ENCODE measurements at places on chromosomes 1 and 21.

- no peak for DNase-seq
Observed at GRCh38 chr1:234313171-234313570, 60.1 kb upstream of the COA6 start.

GRCh38 chr1:90291431-90292216, 296.7 kb downstream of the ZNF326 start:
- no peak for DNase-seq

DNA sequence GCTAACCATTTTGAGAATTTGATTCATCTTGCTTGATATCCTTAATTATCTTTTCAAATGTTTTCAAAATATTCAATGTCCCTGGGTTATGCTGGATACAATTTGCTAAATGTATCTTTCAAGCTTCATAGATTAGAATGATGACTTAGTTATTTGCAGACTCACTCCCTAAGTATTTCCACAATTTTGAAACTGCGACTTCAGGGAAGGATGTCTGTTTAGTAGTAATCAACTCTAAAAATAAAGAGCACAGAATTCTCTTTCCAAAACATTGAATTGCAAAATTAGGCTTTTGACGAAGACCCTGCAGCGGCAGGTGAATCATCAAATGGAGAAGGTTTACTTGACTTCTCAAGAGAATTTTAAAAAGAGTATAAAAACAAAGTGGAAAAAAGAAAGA, 14.2 kb downstream of the RGS1 start:
- no peak for DNase-seq

GRCh38 chr1:27602462-27603308, 1.3 kb downstream of the AHDC1 start:
- peak; percentile 41 for DNase-seq

DNA sequence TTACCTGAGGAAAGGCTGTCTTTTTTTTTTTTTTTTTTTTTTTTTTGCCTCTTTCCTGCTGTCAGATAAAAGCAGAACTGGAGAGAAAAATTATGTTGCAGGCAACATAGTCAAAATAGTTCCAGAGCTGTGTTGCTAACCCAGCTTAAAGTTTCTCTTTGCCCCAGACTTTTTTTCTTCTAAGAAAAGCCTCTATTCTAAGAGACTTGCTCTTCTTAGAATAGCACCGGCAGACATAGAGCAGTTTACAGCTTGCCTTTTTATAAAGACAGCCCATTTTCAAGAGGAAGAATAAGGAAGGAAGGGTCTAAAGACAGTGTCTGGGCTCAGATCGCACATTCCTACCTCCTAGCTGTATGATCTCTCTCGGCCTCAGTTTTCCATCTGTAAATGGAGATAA, 88.7 kb downstream of the TENT5C start:
- no peak for DNase-seq

- peak; percentile 87 for DNase-seq
Observed at GRCh38 chr1:203320591-203321272, 15.4 kb downstream of the BTG2 start.

- DNase-seq: no peak
Observed at GRCh38 chr21:35041122-35041521, 8.0 kb downstream of the RUNX1 start.

- DNase-seq: no peak
Observed at GRCh38 chr1:235500971-235501540, 3.2 kb downstream of the B3GALNT2 start.

DNA sequence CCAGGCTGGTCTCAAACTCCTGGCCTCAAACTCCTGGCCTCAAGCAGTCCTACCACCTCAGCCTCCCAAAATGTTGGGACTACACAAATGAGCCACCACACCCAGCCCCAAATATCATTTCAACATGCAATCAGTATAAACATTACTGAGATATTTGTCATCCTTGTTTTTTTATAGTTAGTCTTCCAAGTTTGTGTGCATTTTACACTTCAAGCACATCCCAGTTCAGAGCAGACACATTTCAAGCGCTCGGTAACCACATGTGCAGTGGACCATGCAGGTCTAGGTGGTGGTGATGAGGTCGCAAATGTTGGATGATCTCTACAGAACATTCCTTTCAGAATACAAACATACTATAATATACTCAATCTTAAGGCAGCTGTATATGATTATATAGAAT, 23.8 kb upstream of the APP start:
- DNase-seq: no peak

GRCh38 chr1:28517649-28517999, 11.8 kb downstream of the RCC1 start:
- DNase-seq: no peak

GRCh38 chr1:21736876-21737275, 46.1 kb downstream of the USP48 start:
- no peak for DNase-seq

DNA sequence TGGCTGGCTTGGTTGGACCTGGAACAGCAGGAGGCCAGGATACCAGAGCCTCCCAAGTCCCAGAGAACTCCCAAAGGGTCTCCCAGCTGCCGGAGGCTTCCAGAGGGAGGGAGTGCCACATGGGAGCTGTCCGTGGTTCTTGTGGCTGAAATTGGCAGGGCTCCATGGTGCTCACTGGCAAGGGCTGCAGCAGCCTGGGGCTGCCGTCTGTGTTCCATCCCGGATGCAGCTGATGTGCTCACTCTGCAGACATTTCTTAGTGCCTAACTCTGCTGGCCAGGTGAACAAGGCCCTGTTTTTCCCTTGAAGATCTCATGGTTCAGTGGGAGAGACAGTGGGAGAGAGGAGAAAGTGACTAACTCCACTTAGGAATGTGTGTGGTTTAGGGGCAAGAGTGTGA, 261.1 kb downstream of the CAMTA1 start:
- peak; percentile 28 for DNase-seq
